Mesenchymal stem cell (in vitro differentiated cells and primary cell): ENCODE measurements at places on chromosomes 3 and 15.
A peak's percentile ranks its signal among the peaks of the same experiment; 100 is the strongest.

GRCh38 chr3:15491143-15491542 lies 30.4 kb downstream of the COLQ start:
- DNase-seq = no peak

GRCh38 chr15:57728436-57728835 lies 21.9 kb downstream of the POLR2M start:
- peak; percentile 13 for DNase-seq

DNA sequence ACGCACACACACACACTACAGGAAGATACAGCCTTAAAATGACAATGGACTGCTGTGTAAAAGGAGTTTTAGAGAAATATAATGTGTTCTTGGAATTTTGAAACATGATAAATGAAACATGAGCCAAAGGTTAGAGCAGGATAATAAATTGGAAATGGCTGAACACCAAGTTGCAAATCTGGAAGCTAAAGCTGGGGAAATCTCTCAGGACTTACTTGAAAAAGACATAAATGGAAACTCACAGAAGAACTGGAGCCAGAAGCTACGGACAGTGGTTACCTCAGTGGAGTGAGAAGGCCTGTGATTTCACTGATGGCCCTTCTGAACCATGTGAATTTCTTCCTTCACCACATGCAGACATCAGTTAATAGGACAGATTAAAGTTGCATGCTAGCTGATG lies 37.3 kb upstream of the ATP10A start:
- DNase-seq = no peak

DNA sequence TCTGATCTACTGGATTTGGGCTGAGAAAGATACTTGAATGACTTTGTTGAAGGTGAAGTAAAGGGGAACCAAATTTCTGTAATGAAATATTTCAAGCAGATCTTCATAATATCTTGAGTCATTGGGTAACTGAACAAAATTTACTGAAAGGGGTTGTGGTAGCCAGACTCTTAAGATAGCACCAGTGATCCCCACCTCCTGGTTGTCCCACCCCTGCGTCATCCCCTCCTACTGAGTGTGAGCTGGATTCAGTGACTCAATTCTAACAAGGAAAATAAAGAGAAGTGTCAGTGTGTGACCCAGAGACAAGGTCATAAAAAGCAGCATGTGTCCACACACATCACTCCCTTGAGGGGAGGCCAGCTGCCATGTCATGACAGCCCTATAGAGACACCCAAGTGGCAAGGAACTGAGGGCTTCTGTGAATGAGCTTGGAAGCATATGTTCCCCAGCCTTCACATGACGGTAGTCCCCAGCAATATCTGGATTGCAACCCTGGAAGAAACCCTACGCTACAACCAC lies 107.1 kb downstream of the MECOM start:
- no peak for DNase-seq

GRCh38 chr15:101225658-101226057 lies 26.2 kb downstream of the CHSY1 start:
- DNase-seq = peak; percentile 60

GRCh38 chr15:78921940-78922339 lies 22.9 kb downstream of the CTSH start:
- DNase-seq = no peak

GRCh38 chr15:77851086-77851485 lies 218.4 kb upstream of the LINGO1 start:
- DNase-seq = no peak

GRCh38 chr15:91258415-91258759 lies 158.3 kb downstream of the SV2B start:
- no peak for DNase-seq

- no peak for DNase-seq
Measured at GRCh38 chr3:65597226-65597951, 441.3 kb downstream of the MAGI1 start.

DNA sequence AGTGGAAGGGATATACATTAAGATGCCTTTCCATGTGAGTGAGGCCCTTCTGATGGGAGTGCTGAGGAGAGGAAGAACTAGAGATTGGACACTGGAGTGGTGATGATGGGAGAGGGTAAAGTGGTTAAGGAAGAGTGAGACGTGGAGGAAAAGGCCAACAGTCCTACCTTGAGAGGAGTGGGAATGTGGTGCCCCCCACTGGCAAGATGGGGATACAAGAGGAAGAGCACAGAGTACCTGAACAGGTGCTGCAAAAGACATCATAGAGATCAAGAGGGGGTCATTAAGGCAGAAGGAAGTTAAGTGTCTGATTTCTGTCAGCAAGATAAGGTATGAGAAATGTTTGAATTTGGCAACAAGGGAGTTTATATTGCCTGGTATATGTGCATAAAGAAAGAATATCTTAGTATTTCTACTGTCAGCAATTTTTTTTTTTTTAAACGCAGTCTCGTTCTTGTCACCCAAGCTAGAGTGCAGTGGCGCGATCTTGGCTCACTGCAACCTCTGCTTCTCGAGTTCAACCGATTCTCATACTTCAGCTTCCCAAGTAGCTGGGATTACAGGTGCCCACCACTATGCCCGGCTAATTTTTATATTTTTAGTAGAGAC lies 34.0 kb downstream of the ARIH2 start:
- DNase-seq = no peak

DNA sequence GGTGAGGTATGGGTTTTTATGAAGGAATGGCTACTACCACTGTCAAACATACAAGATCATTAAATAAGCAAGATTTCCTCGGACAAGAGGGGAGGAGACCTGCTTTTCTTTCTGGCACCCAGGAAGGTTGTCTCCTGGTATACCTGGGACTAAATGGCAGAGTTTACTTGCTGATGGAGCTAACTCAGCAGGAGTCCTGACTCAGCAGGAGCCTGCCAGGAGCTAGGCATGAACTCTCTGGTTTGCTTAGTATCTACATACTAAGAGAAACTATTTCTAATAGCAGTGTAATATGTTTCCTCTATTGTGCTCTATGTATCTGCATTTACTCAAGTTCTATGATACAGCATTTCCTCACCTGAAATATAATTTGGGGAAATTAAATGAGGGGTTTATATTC lies 404.2 kb downstream of the RSL24D1 start:
- no peak for DNase-seq

GRCh38 chr3:74537857-74538256 lies 76.6 kb downstream of the CNTN3 start:
- DNase-seq = no peak

GRCh38 chr3:103381296-103382079 lies 946.7 kb downstream of the ZPLD1 start:
- DNase-seq = no peak

- DNase-seq = no peak
Measured at GRCh38 chr15:82062479-82063454, 16.9 kb upstream of the MEX3B start.

GRCh38 chr3:171774521-171774920 lies 35.8 kb downstream of the PLD1 start:
- DNase-seq = no peak

- no peak for DNase-seq
Measured at GRCh38 chr15:50380089-50380488, 25.1 kb upstream of the GABPB1 start.

DNA sequence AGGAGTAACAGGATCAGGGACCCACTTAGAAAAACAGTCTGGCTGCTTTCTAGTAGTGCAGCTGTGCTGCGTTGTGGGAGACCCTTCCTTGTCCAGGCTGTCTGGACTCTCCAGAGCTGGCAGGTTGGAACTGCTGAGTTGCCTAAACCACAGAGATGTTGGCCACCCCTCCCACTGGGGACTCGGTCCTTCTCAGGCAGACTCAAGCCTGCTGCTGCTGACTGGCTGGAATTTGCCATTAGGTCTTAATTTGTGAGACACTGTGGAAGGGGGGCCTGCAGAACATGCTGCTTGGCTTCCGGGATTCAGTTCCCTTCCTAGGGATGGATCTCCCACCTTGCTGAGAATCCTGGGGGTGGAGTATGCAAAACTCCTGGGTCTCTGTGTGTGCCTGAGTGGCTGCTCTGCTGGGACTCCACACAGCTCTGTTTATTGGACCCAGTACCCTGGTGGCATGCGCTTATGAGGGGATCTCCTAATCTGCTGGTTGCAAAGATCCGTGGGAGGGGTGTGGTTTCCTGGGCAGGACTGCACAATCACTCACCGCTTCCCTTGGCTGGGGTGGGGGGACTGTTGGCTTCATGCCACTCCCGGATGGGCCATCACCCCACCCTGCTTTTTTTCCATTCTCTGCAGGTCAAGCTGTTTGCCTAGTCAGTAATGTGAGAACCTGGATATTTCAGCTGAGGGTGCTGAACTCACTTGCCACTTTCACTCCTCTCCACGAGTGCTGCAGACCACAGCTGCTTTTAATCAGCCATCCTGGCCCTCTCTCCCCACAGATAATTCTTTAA lies 150.5 kb downstream of the CFAP20DC start:
- no peak for DNase-seq

DNA sequence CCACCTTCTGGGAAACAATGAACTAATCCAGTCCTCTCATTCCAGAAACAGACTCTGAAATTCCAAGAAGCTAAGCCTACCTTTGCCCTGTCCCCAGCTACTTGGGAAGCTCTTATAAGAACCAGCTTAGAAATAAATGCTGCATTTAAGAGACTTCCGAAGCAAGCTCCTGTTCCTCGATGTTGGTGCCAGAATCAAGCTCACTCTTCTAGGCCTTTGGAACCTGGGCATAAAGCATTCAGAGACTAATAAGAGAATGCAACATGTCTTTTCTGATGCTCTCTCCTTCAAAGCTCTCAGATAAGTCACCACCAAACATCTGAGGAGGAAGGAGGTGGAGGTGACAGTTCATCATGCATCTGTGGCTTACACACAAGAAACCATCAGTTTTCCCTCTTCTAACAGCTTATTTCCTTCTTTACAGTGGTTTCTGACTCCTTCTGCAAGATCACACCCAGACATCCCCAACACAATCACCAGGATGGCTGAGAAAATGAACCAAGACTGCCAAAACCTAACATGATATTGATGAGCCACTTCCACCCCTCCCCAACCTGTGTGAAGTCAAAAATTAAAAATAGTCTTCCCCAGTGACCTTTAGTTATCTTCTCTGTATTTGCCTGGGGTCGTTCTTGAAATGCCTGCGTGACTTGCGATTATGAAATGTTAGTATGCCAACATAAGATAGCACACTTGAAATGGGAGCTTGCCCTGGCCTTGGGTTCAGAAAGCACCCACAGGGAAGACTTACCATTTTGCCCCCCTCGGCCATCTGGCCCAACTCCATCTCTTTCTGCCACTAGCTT lies 11.5 kb downstream of the ARHGEF3 start:
- DNase-seq = no peak

DNA sequence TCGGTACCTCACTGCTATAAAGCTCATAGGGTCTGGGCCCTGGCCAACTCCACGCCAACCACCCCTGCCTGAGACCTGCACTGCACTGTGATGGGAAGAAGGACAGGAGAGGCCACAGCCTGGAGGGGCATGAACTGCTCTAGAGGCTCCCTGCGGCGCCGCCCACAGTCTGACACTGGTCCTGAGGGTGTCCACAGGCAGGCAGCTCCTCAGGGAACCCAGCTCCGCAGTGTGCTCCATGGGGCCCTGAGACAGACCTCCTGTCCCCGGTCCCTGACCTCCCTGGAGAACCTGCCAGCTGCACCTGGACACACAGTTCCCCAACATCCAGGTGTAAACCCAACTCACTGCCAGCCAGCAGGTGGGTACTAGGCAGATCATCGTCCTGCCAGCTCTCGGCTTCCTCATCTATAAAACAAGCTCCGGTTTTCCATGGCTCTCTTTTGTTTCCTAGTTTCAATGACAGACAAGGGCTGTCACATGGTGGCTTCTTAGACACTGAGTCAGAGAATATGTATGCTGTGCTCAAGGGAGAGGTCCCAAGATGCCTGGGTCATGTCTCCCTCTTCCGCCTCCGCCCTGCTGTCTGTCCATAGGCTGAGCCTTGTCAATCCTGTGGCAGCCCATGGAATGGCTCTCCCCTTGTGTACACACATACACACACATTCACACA lies 5.1 kb upstream of the HAPLN3 start:
- peak; percentile 81 for DNase-seq

DNA sequence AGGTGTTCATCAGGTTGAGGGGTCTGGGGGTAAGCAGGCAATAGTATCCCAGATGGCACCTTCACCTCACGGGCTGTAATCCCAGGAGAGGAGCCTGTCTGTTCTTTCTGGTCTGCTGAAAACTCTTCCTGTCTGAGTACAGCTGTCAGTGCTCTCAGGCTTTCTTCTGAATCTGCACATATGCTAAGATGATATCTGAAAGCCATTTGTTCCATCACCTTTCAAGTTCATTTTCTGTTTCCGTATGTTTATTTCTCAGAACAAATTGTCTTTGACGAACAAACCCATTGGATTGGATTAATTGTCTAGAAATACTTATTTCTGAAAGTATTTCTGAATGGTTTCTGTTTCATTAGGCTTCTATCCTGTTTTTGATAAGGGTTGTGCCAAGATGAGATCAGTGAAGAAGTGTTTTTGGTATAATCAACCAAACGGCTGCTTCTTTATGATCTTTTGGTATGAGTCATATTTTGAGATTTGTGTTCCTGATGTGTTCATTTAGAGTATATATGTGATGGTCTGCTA lies 13.3 kb downstream of the ZNF592 start:
- DNase-seq = no peak

DNA sequence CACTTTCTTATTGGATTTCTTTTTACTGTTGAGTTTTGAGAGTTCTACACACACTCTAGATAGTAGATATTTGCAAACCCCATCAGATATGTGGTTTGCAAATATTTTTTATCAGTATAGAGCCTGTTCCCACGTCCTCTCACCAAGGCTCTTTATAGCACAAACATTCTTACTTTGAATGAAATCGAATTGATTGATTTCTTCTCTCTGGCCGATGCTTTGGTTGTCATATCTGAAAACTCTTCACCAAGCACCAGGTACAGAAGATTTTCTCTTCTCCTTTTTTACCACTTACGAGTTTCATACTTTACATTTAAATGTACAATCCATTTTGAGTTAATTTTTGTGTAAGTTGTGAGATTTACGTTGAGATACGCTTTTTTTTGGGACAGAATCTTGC lies 163.4 kb downstream of the PTPRG start:
- DNase-seq = no peak

GRCh38 chr3:69322158-69322509 lies 63.8 kb downstream of the FRMD4B start:
- no peak for DNase-seq

- DNase-seq = peak; percentile 28
Measured at GRCh38 chr3:146504498-146505197, 35.3 kb upstream of the PLSCR2 start.

DNA sequence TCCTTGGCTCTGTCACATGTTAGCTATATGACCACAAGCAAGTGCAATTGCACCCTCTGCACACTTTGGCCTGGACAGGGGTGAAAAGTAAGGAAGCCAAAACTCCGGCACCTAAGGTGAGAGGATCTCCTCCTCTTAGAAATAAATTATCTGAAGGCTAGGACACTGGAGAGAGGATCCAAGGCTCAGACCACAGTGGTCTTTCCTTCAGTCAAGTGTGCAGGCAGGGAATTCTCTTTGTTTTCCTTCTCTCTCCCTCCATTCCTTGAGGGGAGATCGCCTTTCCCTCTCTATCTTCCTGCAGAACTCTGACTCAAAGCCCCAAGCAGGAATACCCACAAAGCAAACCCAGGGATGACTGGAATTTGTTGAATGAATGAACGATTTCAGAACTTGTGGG lies 3.1 kb upstream of the MEGF11 start:
- no peak for DNase-seq
